Neuronal stem cell (in vitro differentiated cells): ENCODE measurements at places on chromosomes 5 and 9.

- H3K4me3 ChIP-seq: no peak overlapping the region
- no peak overlapping the region for H3K27ac ChIP-seq
- H3K36me3 ChIP-seq: peaks cover 11% of the 10 kb centered on the region
Measured at GRCh38 chr5:176373100-176373818, 8.0 kb downstream of the ARL10 start.

GRCh38 chr5:177980743-177981151, 15.3 kb downstream of the PROP1 start:
- H3K27me3 ChIP-seq: no peaks in the 10 kb centered on the region
- no peaks in the 10 kb centered on the region for H3K4me1 ChIP-seq
- H3K27ac ChIP-seq: no peak overlapping the region
- H3K4me3 ChIP-seq: no peak overlapping the region
- DNase-seq: no peak

GRCh38 chr5:58545912-58546311, 37.0 kb upstream of the RAB3C start:
- no peak for DNase-seq
- H3K4me3 ChIP-seq: no peak overlapping the region
- no peaks in the 10 kb centered on the region for H3K36me3 ChIP-seq
- H3K4me1 ChIP-seq: no peaks in the 10 kb centered on the region
- no peaks in the 10 kb centered on the region for H3K27me3 ChIP-seq
- H3K27ac ChIP-seq: no peak overlapping the region

DNA sequence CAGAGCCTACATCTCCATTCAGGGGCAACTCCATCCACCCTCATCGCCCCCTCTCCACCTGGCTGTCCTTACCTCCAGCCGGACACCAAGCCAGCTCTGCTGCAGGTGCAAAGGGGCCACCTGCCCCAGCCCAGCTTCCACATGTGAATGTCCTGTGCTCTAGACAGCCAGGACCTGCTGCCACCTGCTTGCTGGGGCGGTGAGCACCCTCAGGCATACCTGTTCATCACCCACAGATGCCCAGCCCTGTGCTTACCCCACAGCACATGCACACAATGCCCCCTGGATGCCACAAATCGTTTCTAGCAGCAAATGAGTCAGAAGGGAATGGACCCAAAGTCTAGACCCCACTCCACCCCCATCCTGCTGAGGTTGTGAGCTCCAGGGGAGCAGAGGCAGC, 13.3 kb upstream of the NKD2 start:
- DNase-seq: no peak
- H3K4me3 ChIP-seq: no peak overlapping the region
- no peak overlapping the region for H3K27ac ChIP-seq
- H3K4me1 ChIP-seq: peaks cover 15% of the 10 kb centered on the region
- H3K27me3 ChIP-seq: no peaks in the 10 kb centered on the region

DNA sequence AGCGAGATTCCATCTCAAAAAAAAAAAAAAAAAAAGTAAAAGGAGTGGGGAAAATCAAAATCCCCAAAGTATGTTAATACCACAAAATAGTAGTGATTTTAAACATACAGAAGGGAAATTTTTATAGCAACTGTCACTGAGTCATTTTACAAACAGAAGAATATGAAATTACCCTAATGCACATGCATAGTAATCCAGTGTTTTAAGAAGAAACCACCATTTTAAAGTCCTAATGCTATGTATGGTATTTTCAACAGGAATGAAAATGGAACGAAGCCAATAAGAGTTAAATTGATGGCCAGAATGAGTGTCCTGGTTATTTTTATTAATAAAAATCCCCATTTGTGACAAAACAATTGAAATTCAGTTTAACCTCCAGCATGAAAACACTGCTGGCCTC, 26.7 kb upstream of the NXNL2 start:
- no peak overlapping the region for H3K27ac ChIP-seq
- H3K36me3 ChIP-seq: no peaks in the 10 kb centered on the region
- H3K4me3 ChIP-seq: no peak overlapping the region
- H3K4me1 ChIP-seq: no peaks in the 10 kb centered on the region
- no peak for DNase-seq
